GDM1 (cell line): ENCODE measurements at places on chromosomes 4 and X.

- no peak for DNase-seq
Measured at GRCh38 chr4:85815796-85816459, 341.0 kb downstream of the ARHGAP24 start.

GRCh38 chr4:40314951-40315350, 20.2 kb upstream of the CHRNA9 start:
- DNase-seq, result no peak

- DNase-seq, result no peak
Measured at GRCh38 chrX:119410027-119410819, 11.1 kb downstream of the SLC25A43 start.

DNA sequence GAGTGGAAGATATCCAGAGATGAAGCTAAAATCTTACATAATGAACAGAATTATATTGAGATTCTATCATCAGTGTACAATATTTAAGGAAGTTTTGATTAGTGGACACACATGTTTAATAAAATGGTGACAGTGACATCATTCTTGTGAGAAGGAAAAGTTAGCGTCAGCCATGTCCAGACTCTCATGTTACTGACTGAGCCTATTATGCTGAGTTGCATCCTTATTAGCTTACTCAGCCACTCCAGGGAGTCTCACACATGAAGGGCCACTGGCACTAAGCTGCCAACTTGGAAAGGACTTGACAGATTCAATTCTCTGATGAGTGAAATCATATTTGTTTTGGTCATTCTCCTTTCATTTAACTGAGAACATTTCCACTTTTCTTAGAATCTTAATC, 170.6 kb downstream of the BANK1 start:
- no peak for DNase-seq

GRCh38 chr4:55819634-55820033, at the start of gene EXOC1L:
Gene EXOC1L, plus strand, starts transcription at chr4:55819790. Its CDS starts 237 bp downstream, at chr4:55820027.
- DNase-seq, result no peak

DNA sequence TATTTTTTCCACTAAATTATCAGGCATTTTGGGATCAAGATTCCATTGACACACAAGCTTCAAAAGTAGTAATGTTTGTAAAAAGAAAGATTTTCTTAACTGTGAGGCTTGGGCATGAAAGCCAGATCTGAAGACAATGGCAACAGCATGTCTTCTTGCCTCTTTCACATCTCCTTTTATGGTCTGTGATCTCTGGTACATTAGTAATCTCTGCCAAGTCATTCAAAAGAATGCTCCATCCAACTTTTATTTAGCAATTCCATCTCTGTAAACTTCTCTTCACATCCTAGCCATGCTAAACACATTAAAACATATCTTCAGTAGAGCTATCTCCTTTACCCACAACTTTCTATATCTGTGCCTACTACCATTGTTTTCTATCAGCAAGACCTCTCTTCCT, 465.4 kb downstream of the FAT4 start:
- DNase-seq, result no peak

GRCh38 chr4:10023806-10024205, 2.5 kb upstream of the SLC2A9 start:
- DNase-seq, result no peak

- no peak for DNase-seq
Measured at GRCh38 chr4:15755321-15756155, 22.6 kb upstream of the CD38 start.

DNA sequence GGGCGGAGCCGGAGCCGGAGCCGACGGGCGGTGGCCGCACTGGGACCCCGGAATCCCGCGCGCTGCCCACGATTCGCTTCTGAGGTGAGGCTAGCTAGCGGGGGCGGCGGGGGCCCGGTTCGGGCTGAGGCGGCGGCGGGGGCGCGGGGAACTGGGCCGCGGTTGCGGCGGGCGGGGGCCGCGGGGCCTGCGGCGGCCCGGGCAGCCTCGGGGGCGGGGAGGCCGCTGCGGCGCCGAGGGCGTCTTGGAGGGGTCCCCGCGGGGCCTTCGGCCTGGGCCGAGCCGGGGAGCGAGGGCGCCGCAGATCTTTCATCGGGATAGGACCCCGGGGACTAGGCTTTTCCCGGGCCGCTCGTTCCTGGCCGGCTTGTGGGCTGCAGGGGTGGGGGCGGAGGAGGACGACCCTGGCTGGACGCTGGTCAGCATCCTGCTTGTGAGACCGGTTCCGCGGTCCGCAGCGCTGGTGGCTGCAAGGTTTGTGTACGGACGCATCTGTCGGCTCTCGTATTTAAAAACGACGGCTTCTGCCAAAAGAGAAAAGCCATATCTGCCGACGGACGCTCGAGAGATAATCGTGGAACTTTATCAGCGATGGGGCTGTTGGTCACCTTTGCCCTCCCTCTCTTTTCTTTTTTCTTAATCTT, 419 bp downstream of the ADD1 start:
- no peak for DNase-seq

DNA sequence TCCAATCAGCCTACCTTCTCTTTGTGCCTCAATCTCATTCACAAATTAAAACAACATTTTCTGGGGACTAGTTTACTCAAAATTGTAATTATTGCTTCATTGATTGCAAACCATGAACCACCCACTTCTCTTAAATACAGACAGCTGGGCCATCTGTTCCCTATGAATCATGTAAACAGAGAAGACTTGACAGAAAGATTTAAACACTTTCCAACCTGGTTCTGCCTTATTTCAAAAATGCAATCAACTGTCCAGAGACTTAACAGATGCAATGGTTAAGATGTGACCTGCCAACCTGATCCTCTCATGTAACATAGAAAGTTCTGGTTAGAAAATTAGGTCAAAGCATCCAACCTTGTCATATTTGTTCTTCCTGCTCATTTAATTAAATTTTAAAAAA, 20.8 kb upstream of the SERTM2 start:
- no peak for DNase-seq

GRCh38 chr4:151784706-151785105, 23.9 kb upstream of the GATB start:
- no peak for DNase-seq

- no peak for DNase-seq
Measured at GRCh38 chr4:47913861-47914219, 543 bp downstream of the NFXL1 start.

DNA sequence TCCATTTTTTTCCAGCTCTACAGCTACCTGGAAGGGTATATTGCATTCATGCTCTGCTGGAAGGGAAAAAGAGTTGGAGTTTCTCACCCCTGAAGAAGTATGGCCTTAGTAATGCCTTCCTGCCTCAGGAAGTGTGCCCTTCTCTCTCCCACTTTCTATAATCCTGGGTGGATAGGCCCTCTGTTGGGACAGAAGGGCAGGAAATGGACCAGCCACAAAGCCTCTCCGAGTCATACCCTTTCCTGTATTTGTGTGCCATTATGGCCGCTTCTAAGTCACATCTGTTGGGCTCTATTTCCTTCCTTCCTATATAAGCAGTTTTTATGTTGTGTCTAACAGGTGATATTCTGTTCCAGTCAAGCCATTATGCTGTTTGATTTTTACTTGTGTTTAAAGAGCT, 74.8 kb upstream of the SMARCA5 start:
- peak; percentile 70 for DNase-seq

DNA sequence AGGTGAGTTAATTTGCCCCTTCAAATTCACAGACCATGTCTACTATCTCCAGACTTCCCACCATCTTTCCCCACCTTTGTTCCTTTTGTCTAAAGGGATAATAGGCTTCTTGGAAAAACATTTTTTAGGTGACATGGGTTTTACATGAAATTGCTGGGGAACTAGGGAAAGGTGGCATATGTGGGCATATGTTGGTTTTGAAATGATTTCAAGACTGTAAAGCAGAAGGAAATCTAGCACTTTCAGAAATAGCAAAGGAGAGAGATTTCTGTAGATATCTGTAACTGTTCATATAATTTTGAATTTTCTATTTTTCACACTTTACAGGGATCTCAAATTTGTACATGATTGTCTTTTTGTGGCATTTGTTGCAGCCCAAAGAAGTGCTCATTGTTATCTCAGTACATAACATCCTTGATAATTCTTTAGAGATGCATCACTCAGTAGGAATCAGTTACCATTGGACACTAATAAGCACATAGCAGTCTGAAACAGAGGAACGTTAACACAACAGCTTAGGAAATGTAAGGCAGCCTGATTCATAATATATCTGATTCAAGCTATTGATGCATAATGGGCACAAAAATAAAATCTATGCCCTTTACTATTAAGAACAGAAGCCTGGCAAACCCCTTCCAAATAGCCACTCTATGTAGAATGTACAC, 659.7 kb downstream of the CENPC start:
- DNase-seq, result no peak

DNA sequence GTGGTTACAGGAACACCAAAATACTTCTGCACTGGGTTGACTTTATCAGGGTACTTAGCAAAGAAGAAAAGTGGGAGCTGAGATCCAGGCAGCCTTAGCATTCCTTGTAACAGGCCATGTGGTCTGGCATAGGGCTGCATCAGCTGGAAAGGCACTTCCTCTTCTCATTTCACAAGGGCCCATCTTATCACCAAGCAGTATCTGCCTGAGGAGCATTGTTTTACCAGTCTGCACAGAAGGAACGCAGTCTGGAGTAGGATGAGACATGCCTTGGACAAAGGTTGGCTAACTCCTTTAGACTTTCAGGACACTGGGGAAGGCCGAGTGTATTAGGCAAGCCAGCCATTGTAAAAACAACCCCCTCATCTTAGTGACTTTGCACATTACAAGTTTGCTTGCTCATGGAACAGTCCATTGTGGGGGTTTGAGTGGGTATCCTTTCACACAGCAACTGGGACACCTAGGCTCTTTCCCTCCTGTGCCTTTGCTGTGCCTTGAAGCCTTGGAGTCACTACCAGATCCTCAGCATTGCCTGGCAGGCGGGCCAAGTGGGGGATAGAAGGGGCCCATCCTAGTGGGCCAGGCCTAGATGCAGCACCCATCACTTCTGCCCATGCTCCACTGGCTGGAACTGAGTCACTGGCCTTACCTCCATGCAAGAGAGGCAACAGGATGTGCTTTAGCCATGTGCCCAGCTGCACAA, 4.6 kb downstream of the SUV39H1 start:
- DNase-seq, result no peak

DNA sequence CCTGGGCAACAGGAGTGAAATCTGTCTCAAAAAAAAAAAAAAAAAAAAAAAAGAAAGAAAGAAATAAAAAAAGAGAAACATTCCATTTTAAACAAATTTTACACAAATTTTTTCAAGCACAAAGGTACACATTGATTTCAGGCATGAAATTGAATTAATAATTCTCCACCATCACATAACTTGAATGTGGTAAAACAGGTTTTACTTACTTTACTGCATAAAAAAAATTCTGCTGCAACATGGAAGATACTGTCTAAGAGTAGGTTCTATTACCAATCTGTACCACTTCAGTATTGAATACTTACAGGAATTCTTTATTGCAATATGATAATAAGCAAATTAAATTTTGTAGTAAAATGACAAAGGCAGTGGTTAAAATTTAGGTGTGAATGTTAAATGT, 271.6 kb upstream of the ARSJ start:
- no peak for DNase-seq

GRCh38 chr4:145404761-145405160, 76.9 kb upstream of the SMAD1 start:
- no peak for DNase-seq

- no peak for DNase-seq
Measured at GRCh38 chrX:45187731-45188130, 12.9 kb downstream of the DIPK2B start.

DNA sequence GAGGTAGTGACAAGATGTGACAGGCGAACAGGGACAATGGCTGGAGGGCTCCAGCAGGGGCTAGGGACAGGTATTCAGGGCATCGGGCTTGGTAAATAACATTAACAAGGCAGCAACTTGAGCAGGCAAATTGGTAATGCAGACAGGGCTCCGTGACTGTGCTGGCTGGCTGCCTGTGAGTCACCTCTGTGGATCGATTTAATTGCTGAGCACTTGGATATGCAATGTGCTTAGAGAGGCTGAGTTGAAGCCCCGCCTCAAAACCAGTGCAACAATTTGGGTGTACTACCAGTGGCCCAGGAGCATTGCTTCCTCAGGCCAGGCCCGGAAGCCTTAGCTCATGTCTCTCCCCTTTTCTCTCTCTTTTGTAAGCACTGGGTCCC, 19.5 kb downstream of the CNGA2 start:
- no peak for DNase-seq

DNA sequence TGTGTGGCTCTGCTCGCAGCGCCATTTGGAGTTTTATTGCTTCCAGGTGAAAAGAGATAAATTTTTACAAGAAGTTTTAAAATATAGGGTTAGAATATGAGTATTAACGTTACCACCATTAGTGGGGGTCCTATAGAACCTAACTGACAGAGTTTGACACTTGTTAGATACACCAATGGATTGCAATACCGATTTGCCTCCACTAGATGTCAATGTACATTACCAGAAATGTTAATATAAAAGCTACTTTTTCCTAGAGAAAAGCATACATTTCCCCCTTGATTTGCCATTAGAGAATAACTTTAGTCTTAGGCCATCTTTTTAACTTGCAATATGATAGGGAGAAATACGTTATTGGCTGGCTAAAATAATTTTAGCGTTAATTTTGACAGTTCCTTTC, 108.4 kb downstream of the LINC00632 start:
- no peak for DNase-seq

DNA sequence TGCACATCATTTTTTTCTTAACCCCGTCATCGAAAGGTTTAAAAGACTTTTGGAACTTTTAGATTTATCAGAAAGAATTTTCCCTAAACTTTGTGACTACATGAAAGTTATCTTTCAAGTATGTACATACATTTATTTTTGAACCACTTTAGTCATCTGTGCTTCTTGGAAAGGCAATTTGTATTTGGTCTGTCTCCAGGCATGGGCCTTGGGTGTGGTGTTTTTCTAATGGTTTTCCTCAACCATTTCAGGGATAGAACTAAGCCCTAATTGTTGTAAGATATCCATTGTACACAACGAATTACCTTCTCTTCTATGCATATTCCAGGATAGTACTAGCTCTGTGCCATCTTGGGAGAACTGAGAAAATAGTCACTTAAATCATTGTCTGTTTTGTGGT, 191.5 kb upstream of the RPL34 start:
- no peak for DNase-seq

- no peak for DNase-seq
Measured at GRCh38 chr4:833731-834367, 7.9 kb upstream of the CPLX1 start.

DNA sequence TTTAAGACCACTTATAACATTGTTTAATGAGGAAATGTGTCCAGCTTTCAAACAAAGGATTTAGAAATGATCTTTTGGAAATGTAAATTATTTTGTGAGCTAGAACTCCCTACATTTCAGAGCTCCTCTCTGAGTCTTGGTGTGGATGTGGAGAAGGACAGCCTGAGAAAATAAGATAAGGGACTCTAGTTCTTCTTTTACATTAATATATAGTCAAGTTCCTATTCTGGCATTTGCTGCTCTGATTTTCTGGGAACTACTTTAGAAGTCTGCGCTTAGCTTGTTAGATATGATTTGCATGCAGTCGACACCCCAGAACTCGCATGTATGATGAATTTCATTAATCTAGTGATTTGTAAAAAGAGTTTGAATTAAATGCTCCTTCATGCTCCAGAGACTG, 45.5 kb downstream of the TSPAN7 start:
- no peak for DNase-seq

DNA sequence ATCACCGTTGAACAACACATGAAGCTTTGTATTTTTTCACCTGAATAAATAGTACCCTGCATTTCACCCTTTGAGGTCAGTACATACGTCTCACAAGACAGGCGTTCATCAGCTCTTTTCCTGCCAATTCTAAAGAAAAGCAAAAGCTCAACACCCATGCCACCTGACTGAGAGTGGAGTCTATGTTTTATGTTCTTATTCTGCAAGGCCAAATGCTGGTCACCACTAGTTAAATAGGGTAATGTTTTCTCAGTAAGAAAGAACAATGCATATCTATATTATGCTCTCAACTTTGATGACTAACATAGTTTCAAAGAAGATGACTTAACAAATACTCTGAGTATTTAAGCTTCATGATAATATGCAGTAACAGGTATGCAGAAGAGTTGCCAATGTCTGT, 336.3 kb upstream of the BMP3 start:
- no peak for DNase-seq
